ENCODE measurements at places on chromosomes 2 and 18.

- peak; percentile 54 for DNase-seq
Observed at GRCh38 chr2:203886661-203887151, 19.1 kb downstream of the CTLA4 start.

DNA sequence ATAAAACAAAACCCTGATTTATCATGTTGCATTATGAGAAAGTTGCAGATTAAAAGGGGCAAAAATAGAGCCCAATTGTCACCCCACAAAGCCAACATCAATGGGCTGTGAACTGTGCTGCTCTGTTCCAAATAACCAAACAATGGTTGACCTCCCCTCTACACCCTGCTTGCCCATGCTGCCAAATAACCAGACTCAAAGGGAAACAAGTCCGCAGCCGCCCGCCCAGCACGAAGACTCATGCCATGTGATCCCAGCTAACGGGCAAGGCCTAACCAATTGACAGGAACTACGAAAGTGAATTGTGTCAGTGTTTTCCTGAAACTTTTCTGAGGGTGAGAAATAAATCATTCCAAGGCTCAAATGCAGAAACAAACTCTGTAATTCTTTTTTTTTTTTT is 97.9 kb upstream of the RIOK3 start:
- DNase-seq, result no peak

GRCh38 chr18:68263481-68263880 is 451.4 kb downstream of the TMX3 start:
- DNase-seq, result no peak

DNA sequence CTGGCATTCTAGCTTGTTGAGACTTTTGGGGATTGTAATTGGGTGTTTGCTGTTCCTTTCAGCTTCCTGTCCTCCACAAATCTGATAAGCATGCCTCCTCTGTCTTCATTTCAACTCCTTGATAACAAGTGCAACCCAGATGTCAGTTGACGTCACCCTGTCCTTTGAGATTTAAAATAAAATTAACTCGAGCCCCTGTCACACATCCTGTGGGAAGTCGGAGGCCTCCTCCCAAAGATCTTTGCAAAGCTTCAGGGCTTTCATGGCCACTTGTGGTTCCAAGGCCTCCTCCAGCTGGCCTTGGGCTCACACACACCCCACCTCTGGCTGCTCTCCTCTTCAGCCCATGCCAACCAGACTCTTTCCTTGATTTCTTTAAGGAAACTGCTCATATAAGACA is 69.9 kb upstream of the ITGA6 start:
- DNase-seq, result no peak

- peak; percentile 8 for DNase-seq
Observed at GRCh38 chr2:237967463-237967951, 693 bp downstream of the UBE2F start.

DNA sequence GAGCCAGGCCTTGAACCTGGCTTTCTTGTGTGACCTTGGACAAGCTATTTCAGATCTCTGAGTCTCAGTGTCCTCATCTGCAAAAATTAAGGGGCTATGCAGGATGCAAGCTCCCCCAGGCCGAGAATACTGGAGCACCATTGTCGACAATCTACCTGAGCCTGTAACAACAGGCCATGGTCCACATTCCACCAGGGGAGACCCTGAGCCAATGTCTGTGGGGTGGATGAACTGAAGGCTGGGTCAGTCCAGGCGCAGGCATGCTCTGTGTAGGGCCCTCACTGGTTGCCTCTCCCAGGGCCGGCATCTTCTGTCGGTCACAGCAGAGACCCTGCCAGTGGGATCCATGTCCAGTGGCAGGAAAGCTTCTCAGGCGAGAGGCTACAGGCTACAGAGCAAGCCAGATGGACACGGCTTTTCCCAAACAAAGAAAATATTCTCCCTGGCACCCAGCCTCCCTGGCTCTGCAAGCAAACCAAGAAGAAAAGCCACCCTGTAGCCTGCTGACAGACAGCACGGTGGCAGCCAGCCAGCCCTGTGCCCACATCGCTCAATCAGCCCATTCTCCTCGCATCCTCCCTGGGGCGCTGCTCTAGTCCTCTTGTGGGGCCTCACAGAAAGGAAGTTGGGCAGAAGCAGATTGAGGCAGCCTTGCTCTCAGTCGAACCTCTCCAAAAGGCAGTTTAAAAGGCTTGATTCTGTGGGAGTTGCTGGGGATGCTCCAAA is 48.7 kb upstream of the FZD7 start:
- DNase-seq, result no peak

DNA sequence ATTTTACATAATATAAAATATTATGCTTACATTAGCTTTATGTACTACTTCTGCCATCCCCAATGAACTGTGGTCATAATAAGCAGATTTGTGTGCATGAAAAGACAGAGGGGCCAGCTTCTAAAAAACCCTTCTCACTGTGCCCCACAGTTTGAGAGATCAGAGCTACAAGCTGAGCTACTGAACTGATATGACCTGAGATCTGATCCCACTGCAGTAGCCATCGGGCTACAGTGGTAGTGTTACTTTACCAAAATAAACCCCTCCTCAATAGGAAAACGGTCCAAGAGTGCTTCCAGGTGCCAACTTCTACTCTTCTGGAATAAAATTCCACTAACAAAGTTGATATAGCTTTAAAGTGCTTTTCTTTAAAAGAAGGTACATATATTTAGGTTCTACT is 43.1 kb downstream of the IKZF2 start:
- no peak for DNase-seq

- no peak for DNase-seq
Observed at GRCh38 chr2:20617892-20618467, 32.9 kb downstream of the HS1BP3 start.

GRCh38 chr2:158600155-158600802 is 143.5 kb downstream of the PKP4 start:
- no peak for DNase-seq

DNA sequence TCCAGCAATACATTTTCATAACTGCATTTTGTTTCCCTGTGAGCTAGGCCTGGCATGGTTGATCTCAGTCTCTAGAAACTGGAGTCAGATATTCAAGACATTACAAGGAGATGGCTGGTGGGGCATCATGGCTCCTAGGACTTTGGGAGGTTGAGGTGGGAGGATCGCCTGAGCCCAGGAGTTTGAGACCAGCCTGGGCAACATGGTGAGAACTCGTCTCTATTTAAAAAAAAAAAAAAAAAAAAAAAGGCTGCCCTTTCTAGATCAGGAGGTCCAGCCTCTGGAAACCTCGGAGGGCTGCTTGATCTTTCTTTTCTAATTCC is 362 bp upstream of the VAMP8 start:
- DNase-seq, result no peak

DNA sequence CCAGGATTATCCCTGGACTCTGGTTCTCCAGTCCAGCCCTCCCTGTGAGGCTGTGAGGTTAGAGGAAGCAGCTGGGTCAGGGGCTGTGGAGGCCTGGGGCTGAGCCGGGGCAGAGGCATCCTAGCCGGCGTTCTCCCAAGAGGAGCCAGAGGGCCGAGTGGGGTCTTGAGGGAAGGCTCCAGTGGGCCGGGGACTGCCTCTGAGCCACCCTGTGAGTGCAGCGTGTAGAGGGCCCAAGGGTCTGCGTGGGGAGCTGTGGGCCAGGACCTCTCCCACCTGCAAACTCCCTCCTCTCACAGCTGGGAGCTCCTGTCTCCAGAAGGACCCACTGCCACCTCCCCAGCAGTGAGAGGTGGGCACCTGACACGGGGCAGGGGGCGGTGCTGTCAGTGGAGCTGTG is 41.0 kb downstream of the GLI2 start:
- no peak for DNase-seq

DNA sequence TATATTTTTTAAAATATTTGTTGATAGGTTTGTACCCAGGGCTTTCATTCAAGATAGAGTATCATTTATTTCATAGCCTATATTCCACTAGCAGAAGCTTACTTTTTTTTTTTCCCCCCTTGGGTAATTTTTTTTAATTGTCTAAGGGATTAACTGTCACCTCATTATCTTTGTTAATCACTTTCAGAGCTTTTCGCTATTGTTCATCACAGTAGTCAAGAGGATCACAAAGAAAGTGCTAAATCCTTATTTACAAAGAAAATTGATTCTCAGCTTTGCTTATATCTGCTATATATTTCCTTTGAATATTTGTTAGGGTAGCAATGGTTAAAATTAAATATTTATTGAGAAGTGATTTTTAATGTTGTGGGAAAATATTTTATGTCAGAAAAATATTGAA is 59.0 kb downstream of the CAMKMT start:
- DNase-seq, result no peak

GRCh38 chr2:240444464-240444863 is 9.0 kb downstream of the GPC1 start:
- no peak for DNase-seq

DNA sequence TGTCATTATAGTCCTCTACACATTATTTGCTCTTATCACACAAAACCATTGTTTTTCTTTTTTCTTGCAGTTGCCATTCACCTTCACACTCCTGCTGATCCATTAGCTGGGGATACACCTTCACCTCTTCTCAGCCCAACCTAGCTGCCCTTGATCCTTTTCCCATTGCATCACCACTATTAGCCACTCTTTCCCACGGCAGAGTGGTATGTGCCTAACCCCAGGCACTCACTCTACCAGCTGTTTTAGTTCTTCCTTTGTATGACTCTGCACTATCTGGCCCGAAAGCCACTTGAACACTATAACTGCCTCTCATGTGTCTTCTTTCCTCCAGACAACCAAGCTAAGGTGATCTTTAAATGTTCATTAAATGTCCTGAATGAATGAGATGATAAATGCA is 145.4 kb upstream of the PIK3C3 start:
- DNase-seq, result no peak

- no peak for DNase-seq
Observed at GRCh38 chr2:232974396-232974795, 38.7 kb downstream of the NGEF start.

GRCh38 chr2:218474527-218474926 is 55.6 kb downstream of the VIL1 start:
- no peak for DNase-seq

- DNase-seq, result no peak
Observed at GRCh38 chr2:74778381-74779264, 55.3 kb upstream of the HK2 start.

DNA sequence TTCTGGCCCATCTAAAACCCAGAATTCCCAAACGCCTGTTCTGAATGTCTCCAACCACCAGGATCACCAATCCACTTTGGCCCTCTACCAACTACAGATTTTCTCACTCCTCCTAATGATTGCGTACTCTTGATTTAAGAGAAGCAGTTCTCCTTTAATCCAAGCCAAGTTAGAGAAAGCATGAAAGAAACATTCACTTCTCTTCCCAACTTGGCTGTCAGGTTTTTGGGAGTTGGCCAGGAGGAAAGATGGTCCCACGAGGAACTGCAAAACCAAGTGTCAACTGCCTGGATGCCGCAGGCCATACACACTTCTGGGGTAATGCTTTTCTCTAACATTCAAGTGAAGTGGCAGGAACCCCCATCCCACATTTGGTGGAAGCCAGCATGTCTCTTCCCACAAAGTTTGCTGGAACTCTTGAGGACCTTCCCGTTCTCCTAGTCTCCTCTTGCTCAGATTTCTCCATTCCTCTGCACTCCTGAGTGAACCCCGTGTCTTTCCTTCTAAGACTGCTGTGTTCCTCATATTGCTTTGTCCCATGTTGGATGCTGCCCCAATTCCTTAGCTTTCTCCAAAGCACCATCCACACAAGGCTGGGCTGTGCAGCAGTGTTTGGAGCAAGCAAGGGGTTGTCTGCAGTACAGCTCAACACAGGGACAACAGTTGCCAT is 138.5 kb upstream of the LGALSL start:
- DNase-seq, result no peak

DNA sequence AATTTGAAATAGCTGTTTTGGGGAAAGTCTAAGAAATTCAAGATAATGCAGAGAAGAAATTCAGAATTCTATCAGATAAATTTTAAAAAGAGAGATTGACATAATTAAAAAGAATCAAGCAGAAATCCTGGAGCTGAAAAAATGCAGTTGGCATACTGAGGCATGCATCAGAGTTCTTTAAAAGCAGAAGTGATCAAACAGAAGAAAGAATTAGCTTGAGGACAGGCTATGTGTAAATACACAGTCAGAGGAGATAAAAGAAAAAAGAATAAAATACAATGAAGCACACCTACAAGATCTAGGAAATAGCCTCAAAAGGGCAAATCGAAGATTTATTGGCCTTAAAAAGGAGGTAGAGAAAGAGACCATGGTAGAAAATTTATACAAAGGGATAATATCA is 57.1 kb downstream of the CYTIP start:
- DNase-seq, result no peak

DNA sequence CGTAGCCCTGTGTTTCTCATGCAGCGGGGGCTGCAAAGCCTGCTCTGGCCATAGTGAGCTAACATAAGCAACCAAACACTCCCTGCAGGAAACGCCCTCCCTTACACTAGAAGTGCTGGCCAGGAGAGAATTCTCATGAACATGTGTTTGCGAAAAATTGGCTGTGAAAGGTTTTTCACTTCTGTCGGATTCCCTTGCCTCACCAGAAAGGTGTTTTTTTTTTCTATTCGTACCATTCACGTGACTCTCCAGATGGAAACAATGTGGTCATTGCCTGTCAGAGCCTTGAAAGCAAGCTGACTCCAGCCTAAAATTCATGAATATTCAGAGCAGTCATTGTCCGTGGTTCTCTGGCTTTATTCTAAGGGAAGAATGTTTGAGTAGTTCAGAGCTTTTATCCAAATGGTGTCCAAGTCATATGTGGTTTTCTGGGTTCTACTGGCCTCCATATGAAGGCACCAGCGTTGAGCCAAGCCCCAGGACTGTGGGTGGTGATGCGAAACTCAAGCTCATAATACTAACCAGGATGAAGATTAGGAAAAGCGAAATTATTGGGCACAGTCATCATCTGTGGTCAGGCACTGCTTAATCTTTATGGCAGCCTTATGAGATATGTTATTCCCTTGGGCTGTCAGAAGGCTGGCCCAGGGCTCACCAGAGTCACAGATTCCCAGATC is 236.4 kb downstream of the ALPK2 start:
- DNase-seq, result no peak

DNA sequence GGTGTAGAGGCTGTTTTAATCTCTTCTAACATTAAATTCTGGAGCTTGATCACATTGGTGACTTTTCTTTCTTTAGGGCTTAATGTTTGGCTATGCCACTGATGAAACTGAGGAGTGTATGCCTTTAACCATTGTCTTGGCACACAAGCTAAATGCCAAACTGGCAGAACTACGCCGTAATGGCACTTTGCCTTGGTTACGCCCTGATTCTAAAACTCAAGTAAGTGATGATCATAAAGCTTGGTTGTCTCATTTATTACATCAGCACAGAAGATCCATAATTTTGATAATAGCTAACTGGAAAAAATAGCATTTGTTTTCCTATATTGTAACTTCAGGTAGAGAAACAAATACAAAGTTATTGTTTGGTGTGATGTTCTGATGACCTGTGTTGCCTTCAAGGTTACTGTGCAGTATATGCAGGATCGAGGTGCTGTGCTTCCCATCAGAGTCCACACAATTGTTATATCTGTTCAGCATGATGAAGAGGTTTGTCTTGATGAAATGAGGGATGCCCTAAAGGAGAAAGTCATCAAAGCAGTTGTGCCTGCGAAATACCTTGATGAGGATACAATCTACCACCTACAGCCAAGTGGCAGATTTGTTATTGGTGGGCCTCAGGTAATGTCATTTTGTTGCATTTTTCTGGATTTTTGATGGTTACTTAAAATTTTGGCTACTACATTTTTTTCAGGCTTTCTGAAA is 2.9 kb downstream of the MAT2A start:
- DNase-seq, result no peak

GRCh38 chr2:40403233-40403836 is 48.6 kb downstream of the SLC8A1 start:
- no peak for DNase-seq
